ENCODE measurements at places on chromosomes 6 and 20.

- DNase-seq = no peak
Observed at GRCh38 chr6:42001506-42001905, 48.8 kb upstream of the TAF8 start.

DNA sequence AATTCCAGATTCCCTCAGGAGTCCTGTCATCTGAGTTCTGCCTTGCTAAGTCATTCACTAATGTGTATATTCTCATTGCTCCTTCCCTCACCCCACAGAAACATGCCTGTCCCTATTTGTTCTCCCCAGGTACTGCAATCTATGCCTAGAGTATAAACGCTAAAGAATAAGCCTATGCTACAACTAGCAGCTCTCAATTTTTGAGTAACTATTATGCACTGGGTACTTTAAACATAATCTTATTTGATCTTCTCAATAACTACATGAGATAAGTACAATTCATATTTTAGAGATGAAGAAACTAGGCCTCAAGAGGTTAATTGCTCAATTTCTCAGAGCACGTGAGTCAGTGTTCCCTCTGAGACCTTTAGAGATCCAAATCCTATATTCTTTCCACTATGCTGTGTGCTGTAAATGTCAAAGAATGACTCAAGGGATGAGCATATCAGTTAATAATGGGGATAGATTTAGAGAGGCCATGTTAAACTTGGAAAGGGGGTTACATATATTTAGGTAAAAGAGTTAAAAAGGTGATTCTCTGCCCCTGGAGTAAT lies 423.8 kb upstream of the ADGRB3 start:
- DNase-seq = no peak

- no peak for DNase-seq
Observed at GRCh38 chr20:10381477-10381876, 52.5 kb downstream of the MKKS start.

- no peak for DNase-seq
Observed at GRCh38 chr6:139017227-139017626, 11.3 kb upstream of the ABRACL start.

- DNase-seq = no peak
Observed at GRCh38 chr6:8041913-8042583, 22.1 kb downstream of the BLOC1S5 start.

DNA sequence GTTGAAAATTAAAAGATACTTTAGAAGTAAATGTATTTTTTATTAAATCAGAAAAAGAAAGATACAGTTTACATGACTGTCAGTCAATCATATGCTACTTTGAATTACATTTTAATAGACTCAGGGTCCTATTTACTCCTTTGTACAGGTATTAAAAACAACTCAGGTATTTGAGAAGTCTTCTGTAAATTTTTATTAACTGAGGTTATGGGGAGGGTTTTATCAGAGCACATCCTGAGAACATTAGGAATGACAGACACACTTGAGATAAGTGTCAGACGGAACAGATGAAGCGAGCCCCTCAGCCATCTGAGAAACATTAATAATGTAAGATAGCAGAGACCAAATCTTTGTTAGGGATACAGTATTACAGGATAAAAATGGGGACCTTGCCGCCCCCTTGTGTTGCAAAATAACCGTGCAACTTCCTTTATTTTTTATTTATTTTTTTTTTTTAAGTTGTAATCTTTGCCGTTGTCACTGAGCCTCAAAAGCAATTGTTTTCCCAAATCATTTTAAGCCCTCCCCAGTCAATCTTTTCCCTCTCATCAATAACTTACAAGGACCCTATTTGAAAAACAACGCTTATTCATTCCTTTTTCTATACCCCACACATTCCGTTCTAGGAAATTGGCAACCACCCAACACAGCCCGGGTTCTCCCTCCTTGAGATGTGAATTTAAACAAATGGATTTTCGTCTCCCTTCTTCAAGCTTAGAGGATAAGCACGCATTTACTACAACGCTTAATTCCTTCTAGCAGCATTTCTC lies 126.7 kb downstream of the BCAS1 start:
- peak; percentile 62 for DNase-seq

- DNase-seq = no peak
Observed at GRCh38 chr20:10842116-10842515, 168.3 kb upstream of the JAG1 start.

DNA sequence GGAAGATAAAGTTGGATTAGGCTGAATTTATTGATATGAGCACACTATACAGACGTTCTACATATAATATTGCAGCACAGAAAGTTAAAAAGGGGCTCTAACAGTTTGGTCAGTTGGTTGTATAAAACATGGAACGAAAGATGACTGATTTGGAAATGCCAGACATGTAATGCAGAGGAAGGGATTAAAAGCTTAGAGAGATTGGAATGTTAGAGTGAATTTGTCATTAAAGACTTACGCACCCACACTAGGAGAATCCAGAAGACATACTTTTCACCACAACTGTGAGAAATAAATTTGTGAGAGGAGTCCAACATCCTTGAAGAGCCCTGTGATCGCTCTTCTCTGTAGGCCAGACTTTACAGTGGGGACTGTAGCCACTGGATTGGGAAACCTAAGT lies 134.7 kb downstream of the GPR63 start:
- DNase-seq = no peak

- DNase-seq = no peak
Observed at GRCh38 chr20:8535403-8536261, 403.6 kb downstream of the PLCB1 start.

GRCh38 chr20:61758564-61759200 lies 307.0 kb downstream of the TAF4 start:
- DNase-seq = no peak

- no peak for DNase-seq
Observed at GRCh38 chr6:137688230-137688971, 178.7 kb upstream of the TNFAIP3 start.

GRCh38 chr20:63641146-63641791 lies 12.0 kb downstream of the STMN3 start:
- peak; percentile 72 for DNase-seq
